Effector memory CD8-positive, alpha-beta T cell (primary cell): ENCODE measurements at places on chromosomes 13 and 19.
A peak's percentile ranks its signal among the peaks of the same experiment; 100 is the strongest.

DNA sequence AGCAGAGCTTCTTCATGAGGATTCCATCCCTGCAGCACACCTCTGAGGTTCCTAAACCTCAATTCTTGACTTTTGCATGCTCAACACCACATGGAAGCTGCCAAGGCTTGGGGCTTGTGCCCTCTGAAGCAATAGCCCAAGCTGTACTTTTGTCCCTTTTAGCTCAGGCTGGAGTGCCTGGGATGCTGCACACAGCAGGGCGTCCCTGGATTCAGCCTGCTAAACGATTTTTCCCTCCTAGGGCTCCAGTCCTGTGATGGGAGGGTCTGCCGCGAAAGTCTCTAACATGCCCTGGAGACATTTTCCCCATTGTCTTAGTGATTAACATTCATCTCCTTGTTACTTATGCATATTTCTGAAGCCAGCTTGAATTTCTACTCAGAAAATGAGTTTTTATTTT is 98.3 kb downstream of the SLITRK5 start:
- no peak for DNase-seq

DNA sequence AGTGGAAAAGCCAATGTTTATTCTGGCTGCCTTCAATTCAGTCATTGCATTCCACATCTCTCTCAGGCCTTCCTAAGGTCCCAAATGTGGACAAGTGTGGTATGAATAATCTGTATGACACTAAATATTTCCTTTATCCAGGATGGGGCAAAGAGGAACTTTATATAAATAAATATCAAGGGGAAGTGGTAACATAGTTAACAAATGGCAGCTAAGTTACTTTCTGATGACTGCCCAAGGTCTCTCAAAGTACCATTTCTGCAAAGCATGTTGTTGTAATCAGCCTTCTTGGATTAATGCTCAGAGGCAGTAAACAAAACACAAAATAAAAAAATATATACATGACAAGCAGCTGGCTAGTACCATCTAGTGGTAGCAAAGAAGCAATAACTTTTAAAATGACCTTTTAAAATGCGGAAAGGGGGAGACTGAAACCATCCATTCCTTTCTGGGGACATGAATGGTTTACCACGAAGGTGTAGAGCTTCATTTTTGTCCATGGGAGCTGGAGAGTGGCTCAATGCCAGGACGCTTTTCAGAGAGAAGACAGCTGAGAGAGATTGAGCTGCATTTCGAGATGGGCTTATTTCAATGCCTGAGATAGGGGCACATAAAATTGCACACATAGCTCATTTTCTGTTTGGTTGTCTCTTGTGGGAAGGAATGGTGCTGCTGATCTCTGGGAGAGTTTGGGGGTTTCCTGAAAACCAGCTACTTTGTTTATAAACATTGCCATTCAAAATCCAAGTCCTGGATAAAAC is 259.2 kb downstream of the RFC3 start:
- DNase-seq, result no peak

DNA sequence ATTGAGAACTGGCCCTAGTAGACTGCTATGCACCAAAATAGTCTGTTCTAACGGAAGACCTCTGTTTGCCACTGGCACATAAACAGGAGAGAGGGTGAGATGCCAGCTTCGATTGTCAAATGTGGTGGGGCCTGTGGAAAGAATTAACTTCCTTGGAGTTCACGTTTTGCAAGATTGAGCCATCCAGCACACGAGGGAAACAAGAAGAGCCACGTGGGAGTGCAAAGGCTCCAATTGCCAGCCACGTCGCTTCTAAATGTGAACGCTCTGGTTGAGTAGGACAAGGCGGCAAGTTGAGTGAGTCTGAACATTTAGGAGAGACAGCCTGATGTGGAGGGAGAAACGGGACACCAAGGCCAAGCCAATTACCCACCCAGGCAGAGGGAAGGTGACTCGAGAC is 409.1 kb downstream of the FGF9 start:
- DNase-seq, result no peak

GRCh38 chr13:100818711-100819110 is 144.1 kb upstream of the TMTC4 start:
- DNase-seq, result no peak

DNA sequence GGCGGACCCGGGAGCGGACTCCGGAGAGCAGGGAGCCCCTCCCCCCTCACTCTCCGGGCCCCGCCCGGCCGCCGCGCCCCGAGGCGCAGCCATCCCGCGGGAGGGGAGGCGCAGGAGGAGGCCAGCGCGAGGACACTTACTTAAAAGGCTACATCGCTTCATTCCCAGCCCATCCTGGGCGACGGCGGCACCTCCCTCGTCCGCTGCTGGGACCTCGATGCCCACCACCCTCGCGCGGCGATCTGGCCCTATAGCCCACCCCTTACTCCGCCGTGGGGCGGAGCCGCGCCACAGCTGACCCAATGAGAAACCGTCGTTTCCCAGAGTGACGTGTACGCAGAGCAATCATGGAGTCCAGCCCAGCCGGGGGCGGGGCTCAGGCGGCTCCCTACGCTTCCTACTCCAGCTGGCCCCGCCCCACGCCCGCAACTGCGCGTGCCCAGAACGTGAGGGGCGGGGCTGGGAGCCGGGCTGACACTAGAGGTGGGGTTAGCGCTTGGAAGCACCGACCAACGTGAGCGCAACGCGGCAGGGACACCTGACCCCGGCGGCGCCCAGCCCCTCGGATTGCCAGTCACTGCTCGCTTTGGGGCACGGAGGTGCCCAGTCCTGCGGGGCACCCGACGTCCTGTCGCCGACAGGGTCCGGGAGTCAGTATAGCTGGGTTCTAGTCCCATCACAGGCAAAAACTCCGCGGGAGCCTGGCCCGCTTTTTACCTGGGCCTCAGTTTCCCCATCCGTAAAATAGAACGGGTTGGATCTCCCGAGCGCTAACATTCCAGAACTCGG is at the start of gene ANKRD27:
Gene ANKRD27, minus strand, starts transcription at position 250 of the 789 bp plus-strand sequence. CDS start 16,165 bp downstream, outside the sequence.
- peak; percentile 97 for DNase-seq
